B cell (primary cell): ENCODE measurements at places on chromosomes 3 and 15. TPM values are rescaled to one million over a fixed set of nuclear protein-coding genes. Genes with fewer than 3 reads are reported as not detected.

The P2RY12 gene
- total RNA-seq = 0.73 and 0.79 TPM in 2 replicates

The ANKRD34C gene
- total RNA-seq = not detected in 2 replicates

DNA sequence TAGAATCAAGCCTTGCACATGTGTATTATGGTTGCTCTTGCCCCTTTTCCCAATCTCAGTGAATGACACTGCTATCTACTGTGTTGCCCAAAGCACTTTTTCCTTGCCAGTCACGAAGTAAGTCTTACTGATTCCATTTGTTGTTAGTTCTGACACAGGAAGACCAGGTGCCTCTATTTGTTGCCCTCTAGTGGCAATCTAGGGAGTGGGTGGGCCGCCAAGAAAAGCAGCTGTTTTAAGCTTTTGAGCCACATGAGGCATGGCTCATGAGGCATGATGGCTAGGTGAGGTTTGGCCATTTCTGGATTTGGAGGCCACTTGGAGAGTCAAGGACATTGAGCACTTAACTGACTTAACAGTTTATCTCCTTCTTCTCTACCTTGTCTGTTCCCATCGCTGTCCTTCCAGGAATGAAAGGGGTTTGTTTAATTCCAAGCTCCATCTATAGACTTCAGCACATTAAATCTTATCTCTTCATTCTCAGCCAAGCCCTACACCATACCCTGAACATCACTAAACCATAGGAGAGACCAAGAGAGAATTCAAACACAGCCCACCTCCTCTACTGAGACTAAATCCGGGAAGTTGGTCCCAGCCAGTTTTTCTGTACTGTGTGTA is 103.1 kb downstream of the HCN4 start:
- no peaks in the 10 kb centered on the region for H3K27me3 ChIP-seq
- no peaks in the 10 kb centered on the region for H3K4me1 ChIP-seq
- no peaks in the 10 kb centered on the region for H3K36me3 ChIP-seq
- peak; percentile 48 for DNase-seq
- no peak overlapping the region for H3K27ac ChIP-seq

DNA sequence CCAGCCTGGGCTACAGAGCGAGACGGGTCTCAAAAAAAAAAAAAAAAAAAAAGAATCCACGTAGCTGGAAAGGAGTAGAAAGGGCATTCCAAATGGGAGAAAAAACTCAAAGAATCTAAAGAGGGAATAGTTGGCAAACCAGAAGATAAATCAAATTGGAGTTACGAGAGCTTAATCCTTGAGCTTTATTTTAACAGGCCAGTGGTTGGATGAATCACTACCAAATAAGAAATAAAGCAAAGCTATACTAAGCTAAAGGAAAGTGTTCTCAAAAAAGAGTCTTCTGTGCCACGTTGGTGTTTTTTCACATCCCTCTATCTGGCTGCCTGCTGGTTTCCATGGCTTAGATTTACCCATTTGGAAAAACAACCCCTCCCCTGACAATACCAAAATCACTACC is 14.0 kb downstream of the VGLL4 start:
- no peak for DNase-seq
- peaks cover 3% of the 10 kb centered on the region for H3K36me3 ChIP-seq
- peaks cover 1% of the 10 kb centered on the region for H3K4me1 ChIP-seq
- H3K4me3 ChIP-seq = no peak overlapping the region

DNA sequence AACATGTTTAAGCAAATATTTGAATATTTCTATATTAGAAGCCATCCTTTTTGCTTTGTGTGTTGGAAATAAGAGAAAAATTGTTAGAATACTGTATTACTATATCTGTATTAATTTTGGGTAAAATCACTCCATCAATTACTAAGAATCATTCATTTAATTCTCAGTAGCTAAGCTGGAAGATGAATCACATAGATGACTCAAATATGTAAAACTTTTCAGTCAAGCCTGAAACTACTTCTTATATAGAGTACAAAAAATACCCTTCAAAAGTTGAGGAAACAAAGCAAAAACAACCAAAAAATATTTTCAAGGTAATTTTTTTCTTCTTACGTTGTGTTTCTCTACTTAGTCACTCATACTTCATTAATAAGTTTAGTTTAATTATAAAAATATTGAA is 205.7 kb upstream of the ROBO1 start:
- H3K27ac ChIP-seq = no peak overlapping the region
- no peak for DNase-seq
- no peak overlapping the region for H3K4me3 ChIP-seq

DNA sequence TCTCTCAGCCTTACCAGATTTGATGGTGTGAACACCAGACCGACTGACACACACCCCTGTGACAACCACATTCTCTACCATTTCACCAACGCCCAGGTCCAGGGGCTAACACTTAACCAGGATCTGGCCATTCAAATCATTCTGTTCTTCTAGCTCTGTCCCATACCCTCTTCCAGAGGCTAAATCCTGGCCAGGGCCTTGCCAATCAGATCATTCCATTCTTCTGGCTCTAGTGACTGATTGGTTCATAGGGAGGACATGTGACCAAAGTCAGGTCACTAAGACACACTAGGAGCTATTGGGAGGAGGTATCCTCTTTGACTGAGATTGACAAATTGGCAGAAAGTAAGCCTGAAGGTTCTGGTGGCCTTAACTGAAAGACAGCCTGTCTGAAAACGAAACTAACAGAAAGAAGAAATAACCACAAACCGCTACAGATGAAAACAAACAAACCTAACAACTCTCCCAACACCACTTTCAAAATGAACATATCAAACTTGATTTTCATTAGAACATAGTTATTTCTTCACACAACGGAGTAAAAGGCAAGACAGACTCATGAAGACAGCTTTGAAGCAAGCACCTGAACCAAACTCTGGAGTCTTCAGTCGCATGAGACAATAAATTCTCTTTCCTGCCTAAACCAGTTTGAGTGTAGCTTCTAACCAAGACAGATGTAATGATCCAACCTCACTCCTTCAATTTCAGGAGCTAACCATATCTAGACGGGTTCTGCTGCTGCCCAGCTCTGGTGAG is 68.5 kb downstream of the TRANK1 start:
- no peaks in the 10 kb centered on the region for H3K36me3 ChIP-seq
- peaks cover 22% of the 10 kb centered on the region for H3K4me1 ChIP-seq
- no peaks in the 10 kb centered on the region for H3K27me3 ChIP-seq
- peak overlapping the region; percentile 40 for H3K4me3 ChIP-seq
- peak overlapping the region; percentile 92 for H3K27ac ChIP-seq

DNA sequence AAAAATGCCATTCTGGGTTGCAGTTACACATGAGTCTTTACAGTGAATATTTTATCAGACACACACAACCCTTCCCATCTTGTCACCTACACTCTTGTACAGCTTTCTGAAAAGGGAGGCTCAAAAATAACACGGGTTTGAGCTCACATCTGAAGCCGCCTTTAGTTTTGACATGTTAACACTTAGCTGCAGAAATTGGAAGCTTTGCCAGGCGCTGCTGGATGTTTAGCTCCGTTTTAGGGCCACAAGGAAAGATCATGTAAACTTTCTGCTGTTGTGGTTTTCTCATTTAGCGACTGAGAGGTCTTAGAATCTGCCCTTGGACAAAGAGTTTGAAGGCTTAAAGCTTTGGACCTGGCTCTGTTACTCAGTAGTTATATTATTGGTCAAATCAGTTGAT is 120.1 kb downstream of the OXNAD1 start:
- no peak overlapping the region for H3K4me3 ChIP-seq
- H3K36me3 ChIP-seq = peaks cover 4% of the 10 kb centered on the region
- no peak overlapping the region for H3K27ac ChIP-seq
- peaks cover 14% of the 10 kb centered on the region for H3K4me1 ChIP-seq
